Activated CD4-positive, alpha-beta memory T cell treated with anti-CD3 and anti-CD28 coated beads, Interleukin-2, amount 10 ng/mL, durations not matched to agents 7 days and 5 days (primary cell): ENCODE measurements at places on chromosomes 2 and 18.

- no peak for DNase-seq
Measured at GRCh38 chr2:172564376-172564775, 8.5 kb downstream of the PDK1 start.

- no peak for DNase-seq
Measured at GRCh38 chr18:37341016-37341415, 224.6 kb downstream of the CELF4 start.

- DNase-seq: no peak
Measured at GRCh38 chr2:231935207-231935524, 9.0 kb upstream of the NPPC start.

DNA sequence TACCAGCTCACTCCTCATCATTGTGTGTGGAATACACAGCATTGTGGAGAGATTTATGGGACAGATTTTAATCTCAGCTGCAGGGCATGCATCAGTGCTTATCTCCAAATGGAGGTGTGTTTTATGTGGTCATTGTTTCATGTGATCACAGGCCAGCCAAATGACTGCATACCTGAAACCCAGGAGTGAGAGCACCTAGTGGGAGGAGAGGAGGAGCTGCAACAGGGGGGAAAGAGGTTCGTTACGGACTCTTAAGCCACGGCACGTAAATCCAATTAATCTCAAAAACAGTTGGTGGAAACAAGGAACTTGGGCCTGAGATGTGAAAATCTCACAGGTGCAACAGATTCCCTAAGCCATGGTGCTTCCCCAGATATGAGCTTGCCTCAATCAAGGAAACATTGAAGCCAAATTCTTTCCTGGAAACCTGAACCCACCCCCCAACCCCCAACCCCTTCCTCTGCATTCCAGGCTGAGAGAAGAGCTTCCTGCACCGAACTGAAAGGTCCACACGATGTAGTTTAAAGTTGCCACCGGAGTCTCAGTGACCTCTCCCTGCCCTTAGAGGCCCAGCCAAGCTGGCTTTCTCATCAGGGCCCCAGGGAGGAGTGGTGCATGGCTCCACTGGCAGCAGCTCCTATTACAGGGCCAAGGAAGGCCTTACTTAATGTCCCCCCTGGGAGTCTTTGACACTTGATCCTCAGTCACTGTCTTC is 167.4 kb downstream of the C1D start:
- no peak for DNase-seq

- no peak for DNase-seq
Measured at GRCh38 chr2:188527141-188527540, 235.5 kb downstream of the GULP1 start.
